ENCODE measurements at places on chromosomes 11 and 22.
A peak's percentile ranks its signal among the peaks of the same experiment; 100 is the strongest.

DNA sequence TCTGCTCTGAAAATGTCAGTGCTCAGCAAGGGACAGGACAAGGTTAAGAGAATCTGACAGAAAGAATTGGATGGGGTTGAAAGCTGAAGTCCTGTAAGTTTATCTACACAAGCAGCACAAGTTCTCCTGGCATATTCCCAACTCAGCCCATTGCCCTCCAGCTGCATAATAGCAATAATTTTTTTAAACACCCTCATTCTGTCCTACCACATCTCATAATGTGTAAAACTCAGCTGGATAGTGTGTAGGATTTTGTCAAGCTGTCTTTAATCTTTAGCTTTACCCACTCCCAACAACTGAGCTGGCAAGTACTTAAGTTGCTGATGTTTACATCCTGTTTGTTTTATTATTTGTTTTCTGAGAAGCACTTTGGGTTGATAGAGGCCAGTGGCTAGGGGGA, 158.9 kb downstream of the CADM1 start:
- no peak for DNase-seq

DNA sequence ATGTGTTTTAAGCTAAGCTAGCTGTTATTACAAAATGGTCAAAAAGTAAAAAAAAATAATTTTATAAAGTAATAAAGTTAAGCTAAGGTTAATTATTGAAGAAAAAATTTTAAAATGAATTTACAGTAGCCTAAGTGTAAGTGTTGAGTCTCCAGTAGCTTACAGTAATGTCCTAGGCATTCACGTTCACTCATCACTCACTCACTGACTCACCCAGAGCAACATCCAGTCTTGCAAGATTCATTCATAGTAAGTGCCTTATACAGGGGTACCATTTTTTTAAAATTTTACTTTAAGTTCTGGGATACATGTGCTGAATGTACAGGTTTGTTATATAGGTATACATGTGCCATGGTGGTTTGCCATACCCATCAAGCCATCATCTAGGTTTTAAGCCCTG, 11.6 kb upstream of the OOSP4B start:
- no peak for DNase-seq

- no peak for DNase-seq
Observed at GRCh38 chr11:94776351-94777321, 8.5 kb downstream of the AMOTL1 start.

- no peak for DNase-seq
Observed at GRCh38 chr22:29275167-29275566, 7.1 kb downstream of the EWSR1 start.

DNA sequence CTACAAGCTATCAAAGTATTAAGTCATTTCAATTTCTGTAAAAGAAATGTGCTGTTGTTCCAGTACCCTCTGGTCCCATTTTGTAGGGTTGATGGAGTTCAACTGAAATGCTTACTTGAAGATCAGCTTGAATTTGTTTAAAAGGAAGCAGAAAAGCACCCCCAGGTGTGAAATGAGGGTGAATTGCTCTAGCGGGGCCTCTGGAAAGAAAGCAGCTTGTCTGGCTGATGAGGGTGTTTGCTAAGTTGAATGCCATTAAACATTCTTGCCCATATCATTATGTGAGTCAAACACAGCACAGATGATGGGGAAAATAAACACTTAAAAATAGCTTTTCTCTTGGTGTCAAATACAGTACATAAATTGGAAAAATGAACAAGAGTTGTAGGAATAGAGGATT, 280.3 kb downstream of the RAB38 start:
- DNase-seq: no peak

DNA sequence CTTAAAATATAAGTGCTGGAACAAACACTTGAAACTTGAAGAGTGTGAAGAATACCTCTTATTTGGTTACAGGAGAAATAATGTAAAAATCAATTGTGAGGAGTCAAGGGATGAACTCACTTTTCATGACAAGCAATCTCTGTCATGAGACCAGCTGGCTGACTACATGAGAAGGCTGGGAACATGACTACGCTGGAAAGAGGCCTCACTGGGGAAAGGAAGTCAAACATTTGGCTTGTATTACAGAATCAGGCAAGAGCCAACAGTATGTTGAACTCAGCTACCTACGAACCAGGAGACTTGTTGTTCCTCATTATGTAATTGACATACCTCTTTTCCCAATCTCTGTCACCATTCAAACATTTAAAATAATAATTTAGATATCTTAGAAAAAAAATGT, 14.4 kb downstream of the DCDC1 start:
- DNase-seq: no peak

DNA sequence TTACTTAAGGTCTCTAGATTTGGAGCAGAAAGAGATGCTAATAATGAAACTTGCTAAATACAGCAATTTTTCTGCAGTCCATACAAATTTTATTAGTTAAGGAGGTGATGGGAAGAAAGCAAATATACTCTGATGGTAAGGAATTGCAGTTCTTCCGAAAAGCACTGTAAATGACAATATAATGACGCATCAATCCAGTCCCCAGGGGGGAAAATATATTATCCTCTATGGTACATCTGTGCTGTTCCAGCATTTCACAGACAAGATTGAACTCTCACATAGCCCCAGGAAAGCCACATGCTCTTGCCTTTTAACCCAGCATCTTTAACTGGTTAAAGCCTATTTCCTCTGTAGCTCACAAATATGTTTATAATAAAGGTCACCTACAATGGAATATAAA, 416.6 kb upstream of the CCDC90B start:
- DNase-seq: no peak

DNA sequence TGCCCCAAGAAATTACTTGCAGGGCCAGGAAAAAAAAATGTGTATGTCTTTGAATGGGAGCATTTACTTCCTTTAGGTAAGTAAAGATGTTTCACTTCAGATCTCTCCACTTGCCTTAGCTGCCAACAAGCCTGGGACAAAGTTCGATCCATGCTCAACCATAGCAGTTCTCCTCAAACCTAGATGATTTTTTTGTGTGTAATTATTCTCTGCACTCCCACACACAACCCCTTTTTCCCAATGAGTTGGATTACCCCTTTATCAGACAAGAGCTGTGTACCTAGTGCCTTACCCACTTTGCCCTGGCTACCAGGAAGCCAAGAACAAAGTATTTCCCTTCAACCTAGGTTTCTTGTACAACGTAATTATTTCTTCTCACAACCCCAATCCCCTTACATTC, 35.6 kb downstream of the TPBGL start:
- no peak for DNase-seq

DNA sequence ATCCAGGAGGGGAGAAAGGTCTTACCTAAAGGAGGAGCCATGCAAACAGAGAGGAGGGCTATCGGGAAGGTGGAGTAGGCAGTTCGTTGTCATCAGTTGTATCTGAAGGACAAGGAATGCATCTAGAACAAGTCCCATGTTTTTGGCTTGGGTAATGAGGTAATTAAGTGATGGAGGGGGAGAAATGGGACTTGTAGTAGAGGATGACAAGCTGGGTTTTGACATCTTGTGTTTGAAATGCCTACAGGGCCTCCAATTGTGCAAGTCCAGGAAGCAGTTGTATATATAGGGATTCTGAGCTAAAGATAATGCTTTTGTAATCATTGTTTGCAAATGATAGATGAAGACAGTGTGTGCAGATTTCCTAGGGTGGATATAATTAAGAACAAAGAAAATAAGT, 622.8 kb downstream of the NTM start:
- DNase-seq: no peak

- DNase-seq: no peak
Observed at GRCh38 chr22:32587449-32587848, 112.8 kb downstream of the FBXO7 start.

DNA sequence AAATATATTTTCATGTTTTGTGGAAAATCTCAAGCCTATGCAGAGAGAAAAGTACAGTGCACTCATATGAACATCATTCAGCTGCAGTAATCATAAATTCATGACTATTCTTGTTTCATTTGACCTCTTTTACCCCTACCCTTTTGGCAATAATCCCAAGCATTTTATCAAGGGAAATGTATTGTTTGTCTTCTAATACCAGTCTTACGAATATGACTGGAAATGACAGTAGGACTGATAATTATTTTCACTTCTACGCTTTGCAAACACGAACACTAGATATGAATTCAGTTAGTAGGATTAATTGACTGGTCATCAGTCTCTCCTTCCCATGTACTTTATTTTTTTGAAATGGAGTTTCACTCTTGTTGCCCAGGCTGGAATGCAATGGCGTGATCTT, 90.3 kb downstream of the MTMR3 start:
- DNase-seq: no peak

DNA sequence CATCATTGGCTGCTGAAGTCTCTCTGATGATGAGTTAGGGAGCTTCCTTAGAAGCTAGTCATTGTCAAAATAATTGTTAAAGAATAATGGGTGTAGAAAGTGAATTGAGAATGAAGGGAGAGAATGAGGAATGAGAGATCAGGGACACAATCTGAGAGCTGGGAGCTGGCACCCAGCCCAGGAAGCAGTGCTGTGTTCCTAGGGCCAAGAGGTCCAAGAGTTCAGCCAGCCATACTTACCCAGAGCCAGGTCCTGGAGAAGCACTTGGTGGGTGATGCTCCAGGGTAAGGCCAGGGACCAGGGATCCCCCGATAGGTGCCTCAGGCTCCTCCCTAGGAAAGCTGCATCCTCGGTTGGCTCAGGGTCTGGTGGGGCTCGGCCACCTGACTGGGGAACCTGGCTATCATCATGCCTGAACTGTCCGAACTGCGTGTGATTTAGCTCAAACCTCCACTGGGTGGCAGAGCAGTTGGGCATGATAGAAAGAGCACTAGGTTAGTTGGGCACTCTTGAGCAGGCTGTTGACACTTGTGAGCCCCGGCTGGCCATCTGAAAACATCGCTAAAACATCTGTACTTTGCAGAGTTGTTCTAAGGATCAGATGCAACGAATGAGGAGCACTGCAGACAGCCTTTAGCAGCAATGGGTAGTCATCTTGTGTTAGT, 123.9 kb upstream of the NCAM1 start:
- DNase-seq: peak; percentile 53

GRCh38 chr11:86034710-86035109, 34.2 kb downstream of the PICALM start:
- DNase-seq: no peak

- no peak for DNase-seq
Observed at GRCh38 chr22:42461511-42461910, 29.3 kb upstream of the NFAM1 start.

GRCh38 chr11:57323167-57323854, 1.4 kb downstream of the TNKS1BP1 start:
- DNase-seq: no peak

DNA sequence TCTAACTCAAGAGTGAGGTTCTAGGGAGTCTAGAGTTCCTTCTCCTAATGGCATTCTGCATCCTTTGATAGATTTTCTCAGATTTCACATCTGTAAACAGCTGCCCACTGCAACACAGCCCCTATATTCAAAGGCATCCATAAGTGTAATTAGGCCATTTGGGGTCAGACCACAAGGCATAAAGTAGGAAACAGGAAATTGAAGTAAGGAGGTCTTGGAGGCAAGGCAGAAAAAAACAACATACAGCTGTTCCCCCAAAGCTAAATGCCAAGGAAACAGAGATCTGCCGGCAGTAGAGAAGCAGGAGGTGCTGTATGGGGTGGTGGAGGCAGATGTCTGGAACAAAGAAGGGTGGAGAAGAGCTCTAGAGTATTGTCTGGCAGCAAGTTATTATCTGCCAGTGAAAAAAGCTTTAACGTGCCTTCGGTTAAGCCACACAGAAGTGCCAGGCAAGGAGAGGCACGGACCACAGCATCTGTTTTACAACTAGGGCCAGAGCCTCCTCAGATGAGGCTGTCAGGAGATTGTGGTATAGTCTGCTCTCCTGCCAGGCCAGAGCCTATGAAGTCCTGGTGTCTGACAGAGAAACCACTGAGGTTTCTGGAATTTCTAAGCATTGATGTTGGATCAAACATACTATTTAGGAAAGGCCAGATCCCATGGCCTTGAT, 100.2 kb upstream of the CHRM4 start:
- DNase-seq: peak; percentile 36

DNA sequence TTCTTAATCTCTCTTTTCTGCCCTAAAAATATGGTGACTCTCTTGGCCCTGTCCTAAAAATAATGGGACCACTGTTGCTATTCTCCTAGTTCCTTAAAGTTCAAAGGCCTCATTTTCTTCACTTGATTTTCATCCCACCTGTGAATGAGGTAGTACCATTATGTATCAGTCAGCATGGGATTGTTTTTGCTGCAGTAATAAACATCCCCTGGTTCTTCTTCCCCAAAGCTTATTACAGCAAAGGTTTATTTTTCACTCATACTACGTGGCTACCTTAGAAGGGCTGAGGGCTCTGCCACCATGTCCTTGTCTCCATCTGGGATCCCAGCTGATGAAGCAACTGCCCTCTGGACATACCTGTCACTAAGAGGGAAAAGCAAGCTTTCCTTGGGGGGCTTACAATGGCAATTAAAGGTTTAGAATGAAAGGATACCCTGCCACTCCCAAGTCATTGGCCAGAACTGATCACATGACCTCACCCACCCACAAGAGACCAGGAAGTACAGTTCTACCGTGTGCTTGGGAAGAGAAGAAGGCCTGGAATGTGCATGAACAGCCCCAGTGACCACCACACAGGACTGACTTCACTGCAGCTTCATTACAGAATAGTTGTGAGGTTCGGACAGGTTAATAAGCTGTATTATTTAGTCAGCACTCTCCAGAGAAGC, 7.8 kb downstream of the TTC38 start:
- no peak for DNase-seq

DNA sequence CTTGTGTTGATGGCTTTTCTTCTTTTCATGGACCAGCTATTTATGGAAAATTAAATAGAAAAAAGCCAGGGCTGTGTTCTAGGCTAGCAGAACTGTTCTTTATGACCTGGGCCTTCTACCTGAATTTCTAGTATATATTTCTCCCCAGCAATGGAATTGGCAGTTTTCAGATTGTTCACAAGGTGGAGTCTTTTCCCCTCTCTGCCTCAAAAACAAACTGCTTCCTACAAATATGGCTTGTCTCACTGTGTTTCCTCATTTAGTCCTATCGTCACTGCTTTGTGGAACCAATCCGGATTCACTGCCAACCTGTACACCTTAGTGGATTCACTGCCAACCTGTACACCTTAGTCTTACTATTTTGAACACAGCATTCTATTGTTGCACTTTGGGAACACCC, 5.0 kb upstream of the APOL5 start:
- no peak for DNase-seq

DNA sequence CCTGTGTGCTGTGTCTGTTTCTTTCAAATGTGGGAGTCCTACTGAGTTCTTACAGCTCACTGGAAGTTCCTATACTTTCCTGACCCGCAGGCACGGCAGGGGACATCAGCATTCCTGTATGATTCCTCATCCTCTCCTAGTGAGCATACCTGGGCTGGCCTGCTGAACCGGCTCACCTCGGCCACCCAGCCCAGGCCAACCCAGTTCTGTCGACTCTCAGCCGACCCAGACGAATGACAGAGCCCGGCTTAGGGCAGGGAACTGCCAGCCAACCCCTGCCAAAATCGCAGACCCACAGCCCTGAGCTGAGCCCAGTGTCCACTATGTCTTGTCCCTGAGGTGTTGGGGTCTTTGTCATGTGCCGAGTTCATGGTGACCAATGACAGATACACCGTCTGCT, 339.7 kb downstream of the BRD1 start:
- no peak for DNase-seq

Measured in D341Med (cell line).